ENCODE measurements at places on chromosomes 11 and 22. TPM values are rescaled to one million over a fixed set of nuclear protein-coding genes. Genes with fewer than 3 reads are reported as not detected.

The RAG1 gene
- polyA plus RNA-seq = 0.22 TPM

The ENTHD1 gene
- 0.09 TPM for polyA plus RNA-seq

The APOA4 gene
- 5.3 TPM for polyA plus RNA-seq

The TPBGL gene
- polyA plus RNA-seq = not detected

The CLMP gene
- 12.1 TPM for polyA plus RNA-seq

The MS4A6E gene
- polyA plus RNA-seq = 0.23 TPM

The OR6Q1 gene
- not detected for polyA plus RNA-seq

The OR52I2 gene
- not detected for polyA plus RNA-seq

The KRTAP5-7 gene
- polyA plus RNA-seq = not detected

The PDE2A gene
- 14.7 TPM for polyA plus RNA-seq

The CD248 gene
- 3.0 TPM for polyA plus RNA-seq

The CASP1 gene
- polyA plus RNA-seq = 35.4 TPM

The PKNOX2 gene
- polyA plus RNA-seq = 0.23 TPM

The HEPHL1 gene
- not detected for polyA plus RNA-seq

The NFRKB gene
- 3.6 TPM for polyA plus RNA-seq

The GLYATL1 gene
- polyA plus RNA-seq = 0.74 TPM

The NLRP14 gene
- not detected for polyA plus RNA-seq

The PIWIL4 gene
- polyA plus RNA-seq = 3.9 TPM

All from sigmoid colon (tissue), 7 donors.